ENCODE measurements at places on chromosomes 6 and 20.

GRCh38 chr20:54389596-54390280 is 85.7 kb upstream of the DOK5 start:
- no peak for DNase-seq

DNA sequence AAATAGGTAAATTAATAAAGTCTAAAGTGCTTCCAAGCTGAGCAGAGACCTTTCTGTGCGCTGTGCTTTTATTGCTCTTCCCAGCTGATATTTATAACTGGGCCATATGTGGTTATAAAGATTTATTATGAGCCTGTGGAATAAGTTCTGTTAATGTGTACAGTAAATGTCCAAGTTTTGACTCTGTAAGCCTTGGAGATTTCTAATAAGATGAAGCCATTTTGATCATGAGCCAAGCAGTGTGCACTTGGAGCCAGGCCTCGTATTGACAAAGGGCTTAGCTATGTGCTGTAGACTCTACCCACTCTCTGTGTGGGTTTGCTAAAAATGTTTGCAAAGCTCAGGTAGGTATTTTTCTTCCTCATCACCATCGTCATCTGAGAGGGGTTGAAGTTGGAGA is 361.1 kb downstream of the FOXA2 start:
- no peak for DNase-seq

- DNase-seq: no peak
Measured at GRCh38 chr6:95517568-95517967, 59.8 kb upstream of the MANEA start.

GRCh38 chr6:8707956-8708772 is 272.8 kb upstream of the SLC35B3 start:
- peak; percentile 81 for DNase-seq

DNA sequence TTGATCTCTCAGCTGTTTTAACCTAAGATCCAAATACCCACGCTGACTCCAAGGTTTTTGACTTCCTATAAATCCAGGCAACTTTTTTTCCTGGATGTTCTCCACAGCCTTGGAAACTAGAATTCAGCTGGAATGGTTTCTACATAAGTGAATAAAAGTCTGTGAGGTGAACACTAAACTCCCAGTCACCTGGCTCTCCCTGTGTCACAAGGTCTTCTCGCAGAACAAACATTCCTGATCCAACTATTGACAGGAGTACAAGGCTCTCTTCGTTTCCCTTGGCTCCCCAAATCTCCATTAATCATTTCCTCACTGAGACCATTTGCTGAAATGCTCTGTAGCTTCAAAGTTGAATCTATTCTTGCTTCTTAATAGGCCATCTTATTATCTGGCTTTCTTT is 265.7 kb downstream of the ADGRG6 start:
- DNase-seq: no peak

GRCh38 chr20:47638851-47639250 is 137.2 kb downstream of the NCOA3 start:
- no peak for DNase-seq

DNA sequence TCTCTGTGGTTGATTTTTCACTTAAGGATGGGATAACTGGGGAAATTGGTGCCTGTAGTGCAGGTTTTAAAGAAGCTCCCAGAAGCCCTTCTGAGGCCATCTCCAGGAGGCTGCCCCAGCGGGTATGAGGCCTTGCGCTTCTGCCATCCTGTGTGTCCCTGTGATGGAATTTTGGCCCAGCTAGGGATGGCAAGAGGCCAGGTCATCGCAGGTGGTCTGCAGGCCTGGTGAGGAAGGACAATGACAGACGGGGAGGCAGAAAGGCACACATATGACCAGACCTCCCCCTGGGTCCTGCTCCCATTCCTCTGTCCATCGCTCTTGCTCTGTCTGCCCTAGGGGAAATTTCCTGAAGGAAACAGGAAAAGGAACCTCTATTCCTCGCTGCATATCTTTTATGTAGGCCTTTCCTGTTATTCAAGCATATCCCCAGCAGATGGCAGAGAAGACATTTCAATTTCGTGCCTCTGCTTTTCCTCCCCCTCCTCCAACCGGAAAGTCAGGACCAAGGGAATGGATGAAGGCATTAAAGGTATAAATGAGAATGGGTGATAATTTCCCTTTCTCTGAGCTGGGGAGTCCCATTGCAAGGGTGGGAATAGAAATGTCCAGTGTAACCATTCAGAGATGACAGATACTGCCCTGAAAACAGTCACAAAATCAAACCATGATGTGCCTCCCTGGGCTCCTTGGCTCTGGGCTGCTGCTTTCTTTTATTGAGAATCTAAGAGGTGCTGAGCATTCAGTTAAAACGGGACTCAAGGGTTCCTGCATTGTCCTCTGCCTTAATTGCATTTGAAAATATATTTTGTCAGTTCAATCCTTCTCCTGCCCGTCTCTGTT is 17.6 kb upstream of the HLA-F start:
- DNase-seq: peak; percentile 5

DNA sequence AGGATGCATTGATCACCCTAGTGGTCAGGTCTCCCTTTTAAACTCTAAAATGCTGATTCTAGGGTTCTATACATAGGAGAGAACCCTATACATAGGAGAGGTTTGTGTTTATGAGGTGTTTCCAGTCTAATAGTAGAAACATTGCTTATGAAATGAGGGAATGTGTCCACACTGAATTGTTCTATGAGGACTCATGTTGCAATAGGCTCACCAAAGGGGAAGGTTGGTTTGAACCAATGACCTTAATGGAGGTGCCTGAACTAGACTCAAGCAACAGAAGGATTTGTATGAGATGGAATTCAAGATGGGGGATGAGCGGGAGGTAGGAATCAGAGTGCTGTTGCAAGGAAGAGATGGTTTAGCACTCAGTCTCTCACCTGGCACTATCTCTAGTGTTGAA is 33.5 kb upstream of the UBR2 start:
- no peak for DNase-seq
